ENCODE measurements at places on chromosomes 5 and 9.

DNA sequence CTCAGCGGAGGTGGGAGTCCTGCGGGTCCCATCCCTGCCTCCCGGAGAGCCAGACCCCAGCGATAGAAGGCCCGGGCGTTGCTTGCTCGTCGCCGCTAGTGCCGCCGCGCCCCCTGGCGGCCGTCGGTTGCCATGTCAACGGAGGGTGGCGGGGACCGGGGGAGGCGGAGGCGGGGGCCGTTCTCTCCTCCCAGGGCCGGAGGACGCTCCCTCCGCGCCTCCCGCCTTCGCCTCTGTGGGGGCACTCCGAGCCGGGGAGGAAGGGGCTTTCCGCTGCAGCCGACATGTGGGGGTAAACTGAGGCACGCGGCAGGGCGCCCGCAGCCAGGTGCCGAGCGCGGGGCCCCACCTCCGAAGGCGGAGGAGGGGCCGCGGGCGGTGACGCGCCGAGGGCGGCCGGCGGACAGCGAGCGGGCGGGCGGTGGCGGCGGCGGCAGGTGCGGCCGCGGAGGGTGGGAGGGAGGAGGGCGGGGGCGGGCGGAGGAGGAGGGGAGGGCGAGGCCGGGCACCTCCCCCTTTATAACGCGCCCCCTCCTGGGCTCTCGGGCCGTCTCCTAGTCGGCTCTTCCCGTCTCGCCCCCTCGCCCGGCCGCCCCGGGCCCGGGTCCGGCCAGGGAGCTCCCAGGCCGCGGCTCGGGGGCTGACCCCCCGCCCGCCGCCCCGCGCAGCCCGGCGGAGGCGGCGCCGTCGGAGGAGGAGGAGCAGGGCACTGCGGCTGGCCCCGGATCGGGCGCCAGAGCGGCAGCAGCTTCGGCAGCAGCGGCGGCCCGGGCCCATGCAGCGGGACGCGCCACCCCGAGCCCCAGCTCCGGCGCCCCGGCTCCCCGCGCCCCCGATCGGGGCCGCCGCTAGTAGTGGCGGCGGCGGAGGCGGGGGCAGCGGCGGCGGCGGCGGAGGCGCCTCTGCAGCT, 556 bp upstream of the CDK9 start:
- DNase-seq, result peak; percentile 95

GRCh38 chr5:121737120-121737519, 114.6 kb upstream of the FTMT start:
- no peak for DNase-seq

DNA sequence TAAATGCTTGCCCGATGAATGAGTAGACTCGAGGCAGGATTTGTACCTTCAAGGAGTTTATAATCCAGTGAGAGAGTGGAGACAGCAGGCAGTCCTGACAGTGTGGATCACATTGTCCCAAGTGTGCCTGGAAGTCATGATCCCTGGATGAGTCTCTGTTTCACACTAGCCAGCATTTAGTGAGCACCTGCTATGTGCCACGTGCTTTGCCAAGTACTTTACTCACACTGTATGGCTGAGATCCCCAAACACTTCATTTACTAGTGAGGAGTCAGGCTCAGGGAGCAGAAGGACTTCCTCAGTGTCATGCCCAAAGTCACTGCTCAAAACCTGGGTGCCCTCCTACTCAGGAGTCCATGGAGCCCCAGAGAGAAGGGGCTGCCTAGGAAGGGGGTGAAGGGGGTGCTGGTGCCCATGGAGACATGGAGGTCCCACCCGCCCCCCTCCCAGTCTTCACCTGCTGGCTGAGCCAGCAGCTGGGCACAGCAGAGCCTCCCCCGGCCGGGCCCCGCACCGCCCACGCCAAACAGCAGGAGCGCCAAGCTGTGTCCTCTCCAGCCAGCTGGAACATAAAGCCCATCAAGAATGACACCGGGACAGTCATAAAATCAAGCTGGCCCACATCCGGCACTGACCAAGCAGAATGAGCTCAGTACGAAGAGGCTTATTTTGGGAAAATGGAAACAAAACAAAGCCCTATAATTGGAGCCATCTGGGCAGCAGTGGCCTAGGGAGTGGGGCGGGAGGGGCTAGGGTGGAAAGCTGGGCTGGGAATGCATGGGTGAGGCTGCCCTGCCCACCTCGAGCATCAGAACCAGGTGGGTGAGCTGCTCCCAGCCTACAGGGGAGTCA, 10.6 kb downstream of the LAMC3 start:
- DNase-seq, result no peak

GRCh38 chr5:34553581-34553980, 102.5 kb upstream of the RAI14 start:
- DNase-seq, result no peak

DNA sequence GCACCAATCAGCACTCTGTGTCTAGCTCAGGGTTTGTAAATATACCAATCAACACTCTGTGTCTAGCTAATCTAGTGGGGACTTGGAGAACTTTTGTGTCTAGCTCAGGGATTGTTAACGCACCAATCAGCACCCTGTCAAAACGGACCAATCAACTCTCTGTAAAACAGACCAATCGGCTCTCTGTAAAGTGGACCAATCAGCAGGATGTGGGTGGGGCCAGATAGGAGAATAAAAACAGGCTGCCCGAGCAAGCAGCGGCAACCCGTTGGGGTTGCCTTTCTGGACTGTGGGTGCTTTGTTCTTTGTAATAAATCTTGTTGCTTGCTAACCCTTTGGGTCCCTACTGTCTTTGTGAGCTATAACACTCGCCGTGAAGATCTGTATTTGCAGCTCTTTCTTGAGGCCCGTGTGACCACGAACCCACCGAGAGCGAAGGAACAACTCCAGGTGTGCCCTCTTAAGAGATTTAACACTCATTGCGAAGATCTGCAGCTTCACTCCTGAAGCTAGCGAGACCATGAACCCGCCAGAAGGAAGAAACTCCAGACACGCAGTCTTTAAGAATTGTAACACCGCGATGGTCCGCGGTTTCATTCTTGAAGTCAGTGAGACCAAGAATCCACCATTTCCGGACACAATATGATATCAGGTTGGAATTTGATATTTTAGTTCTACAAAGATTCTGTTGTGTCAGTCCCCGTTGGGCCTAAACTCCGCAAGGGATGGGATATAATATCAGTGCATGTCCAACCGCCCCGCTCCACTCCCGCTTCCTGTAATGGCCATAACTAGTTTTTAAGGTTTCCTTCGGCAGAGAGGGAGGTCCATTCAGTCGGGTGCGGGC, 740 bp upstream of the TRMT10B start:
- DNase-seq, result no peak

- DNase-seq, result no peak
Observed at GRCh38 chr9:84169240-84169639, 171.3 kb downstream of the SLC28A3 start.

- DNase-seq, result no peak
Observed at GRCh38 chr5:153237671-153238332, 252.7 kb upstream of the GRIA1 start.

GRCh38 chr5:82246960-82247574, 31.1 kb downstream of the RPS23 start:
- DNase-seq, result no peak

GRCh38 chr9:125486576-125486975, 220.4 kb downstream of the MAPKAP1 start:
- no peak for DNase-seq

DNA sequence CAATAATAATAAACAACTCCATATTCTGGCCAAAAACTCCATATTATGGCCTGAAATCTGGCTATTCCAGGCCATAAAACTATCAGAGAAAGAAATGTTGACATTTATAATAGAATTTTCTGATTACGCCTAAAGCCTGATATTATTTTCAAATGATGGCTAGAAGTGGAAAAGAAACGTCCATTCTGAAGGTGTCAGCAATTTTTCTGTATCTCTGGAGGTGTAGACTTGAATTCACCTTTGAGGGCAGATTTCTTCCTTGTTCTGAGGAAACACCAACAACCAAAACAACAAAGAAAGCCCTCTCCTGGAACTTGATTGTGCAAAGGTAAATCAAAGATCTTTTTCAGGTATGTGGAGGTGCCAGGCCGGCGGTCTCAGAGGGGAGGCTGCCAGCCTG, 390.7 kb downstream of the DMAC1 start:
- no peak for DNase-seq

- no peak for DNase-seq
Observed at GRCh38 chr5:135318037-135318436, 81.0 kb downstream of the MACROH2A1 start.

GRCh38 chr9:95649801-95650213, 133.0 kb upstream of the PTCH1 start:
- DNase-seq, result no peak

DNA sequence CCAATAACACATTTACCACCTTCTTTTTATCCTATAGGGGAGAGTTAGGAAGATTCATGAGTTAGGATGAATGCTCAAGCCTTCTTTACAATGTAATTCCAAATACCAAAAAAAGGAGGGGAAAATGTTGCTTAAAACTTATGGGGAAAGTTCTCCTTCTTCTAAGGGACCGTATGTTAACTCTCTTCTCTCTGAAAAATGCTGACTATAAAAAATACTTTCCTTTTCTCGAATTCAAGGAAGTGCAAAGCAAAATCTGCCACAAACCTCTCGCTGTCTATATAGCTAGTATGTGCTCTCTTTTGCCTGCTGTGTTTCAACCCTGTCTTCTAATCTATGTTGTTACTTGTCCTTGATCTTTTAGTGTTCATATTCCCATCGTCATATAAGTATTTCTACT, 768.6 kb upstream of the C9orf72 start:
- no peak for DNase-seq

- no peak for DNase-seq
Observed at GRCh38 chr9:89444925-89445765, 52.8 kb downstream of the SEMA4D start.

DNA sequence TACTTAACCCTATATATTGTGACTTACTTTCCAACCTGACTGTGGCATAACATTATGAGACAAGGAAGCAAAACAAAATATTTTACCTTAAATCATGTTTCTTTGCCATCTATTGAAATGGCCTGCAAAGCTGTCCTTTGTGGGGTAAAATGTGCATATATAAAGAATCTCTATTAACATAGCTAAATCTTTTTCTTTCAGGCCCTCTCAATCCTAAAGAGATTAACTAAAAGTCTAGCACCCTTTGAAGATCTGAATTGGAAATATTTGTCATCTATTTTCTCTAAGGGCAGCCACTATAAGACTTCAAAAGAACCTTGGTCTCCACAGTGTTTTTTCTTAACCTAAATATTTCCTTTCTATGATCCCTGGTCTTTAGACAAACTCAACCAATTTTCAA, 5.0 kb upstream of the UNC13B start:
- no peak for DNase-seq

- DNase-seq, result no peak
Observed at GRCh38 chr5:15500325-15501001, 483 bp downstream of the FBXL7 start.

- DNase-seq, result no peak
Observed at GRCh38 chr5:75395277-75395676, 58.3 kb downstream of the HMGCR start.

DNA sequence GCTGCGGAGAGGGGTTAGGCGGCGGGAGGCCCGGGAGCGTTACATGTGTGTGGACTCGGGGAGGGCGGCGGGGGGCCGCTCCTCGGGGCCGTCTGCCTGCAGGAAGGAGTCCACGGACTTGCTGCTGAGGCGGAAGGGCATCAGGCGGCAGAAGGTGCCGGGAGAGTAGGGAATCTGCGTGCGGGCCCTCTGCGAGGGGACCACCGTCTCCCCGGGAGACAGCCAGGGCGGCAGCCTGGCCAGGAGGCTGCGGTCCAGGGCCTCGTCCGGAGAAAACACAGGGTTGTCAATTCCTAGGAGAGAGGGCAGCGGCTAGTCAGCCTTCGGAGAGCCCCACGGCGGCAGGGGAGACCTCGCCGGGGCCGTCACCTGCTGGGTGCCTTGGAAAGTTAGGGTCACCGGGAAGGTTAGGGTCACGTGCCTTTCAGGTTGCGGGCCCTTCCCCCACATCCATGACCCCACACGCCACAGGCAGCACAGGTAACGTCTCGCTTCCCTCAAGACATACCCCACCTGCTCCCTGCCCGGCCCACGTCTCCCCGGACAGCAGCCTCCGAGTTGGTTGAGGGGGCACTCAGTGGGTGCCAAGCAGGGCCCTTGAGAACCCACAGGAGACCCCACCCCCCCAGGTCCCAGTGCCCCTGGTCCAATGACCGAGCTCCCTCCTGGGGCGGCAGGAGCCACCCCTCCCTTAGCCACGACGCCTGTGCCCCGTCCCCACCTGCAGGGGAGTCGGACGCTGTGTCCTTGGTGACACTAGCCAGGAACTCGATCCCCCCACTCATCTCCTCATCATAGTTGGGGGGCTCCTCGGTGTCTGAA, 32.1 kb downstream of the EXOC3 start:
- no peak for DNase-seq

- no peak for DNase-seq
Observed at GRCh38 chr9:129348890-129349664, 171.0 kb upstream of the IER5L start.

- peak; percentile 61 for DNase-seq
Observed at GRCh38 chr5:113489299-113489698, 1.0 kb upstream of the MCC start.

DNA sequence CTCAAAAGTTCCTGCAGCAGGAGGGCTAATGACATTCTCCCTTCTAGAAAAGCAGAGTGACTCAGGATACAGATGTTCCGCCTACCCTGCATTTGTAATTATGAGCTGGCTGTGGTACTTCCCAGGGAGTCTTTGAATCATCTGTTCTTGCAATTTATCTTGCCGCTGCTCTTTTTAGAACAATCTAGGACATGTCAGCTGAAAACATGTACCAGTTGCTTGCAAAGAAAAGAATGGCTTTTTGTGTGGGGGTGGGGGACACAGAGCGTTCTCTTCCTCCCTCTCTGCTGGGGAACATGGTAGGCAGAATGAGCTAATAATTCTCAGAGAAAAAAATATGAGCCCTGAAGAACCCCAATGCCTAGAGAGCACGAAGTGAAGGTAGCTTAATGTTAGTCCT, 51.7 kb upstream of the TUT7 start:
- DNase-seq, result no peak

DNA sequence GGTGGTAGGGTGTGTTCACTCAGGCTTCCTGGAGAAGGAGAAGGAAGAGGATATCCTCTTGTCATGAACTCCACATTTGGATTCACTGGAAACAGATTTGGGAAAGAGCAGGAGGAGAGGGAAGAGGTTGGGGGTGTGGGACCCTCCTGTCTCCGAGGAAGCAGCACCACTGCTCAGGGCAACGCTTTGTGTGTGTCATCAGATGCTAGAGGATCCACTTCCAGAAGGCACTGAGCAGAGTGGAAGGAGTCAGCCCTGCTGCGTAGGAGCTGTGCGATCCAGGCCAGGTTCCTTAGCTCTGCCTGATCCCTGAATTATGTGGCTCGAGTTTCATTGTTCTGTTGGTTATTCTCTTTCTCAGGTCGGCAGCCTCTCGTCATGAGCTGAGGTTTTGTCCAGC, 37.3 kb upstream of the TJP2 start:
- no peak for DNase-seq

DNA sequence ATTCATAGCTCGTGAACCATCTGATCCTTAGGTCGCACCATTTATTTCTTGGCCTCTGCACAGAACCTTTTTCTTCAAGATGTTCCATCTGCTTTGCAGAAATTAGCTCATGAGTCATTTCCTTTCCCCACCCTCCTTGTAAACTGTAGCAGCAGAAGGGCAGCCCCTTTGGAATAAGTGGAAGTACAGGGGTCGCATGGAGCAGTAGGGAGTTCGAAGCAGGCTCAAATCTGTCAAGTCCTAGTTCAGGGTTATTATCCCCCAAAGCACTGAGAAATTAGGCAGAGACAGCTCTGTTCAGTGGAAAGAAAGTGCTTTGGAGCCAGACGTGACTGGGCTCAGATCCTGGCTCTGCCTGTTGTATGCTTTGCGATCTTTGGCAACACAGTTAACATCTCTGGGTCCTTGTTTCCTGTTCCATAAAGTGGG, 84.2 kb downstream of the SGCD start:
- no peak for DNase-seq

- no peak for DNase-seq
Observed at GRCh38 chr9:91705386-91705785, 244.6 kb downstream of the ROR2 start.

GRCh38 chr9:109893241-109893640, 113.2 kb downstream of the PALM2AKAP2 start:
- DNase-seq, result no peak
